ENCODE measurements at places on chromosomes 2 and 18. TPM values are rescaled to one million over a fixed set of nuclear protein-coding genes. Genes with fewer than 3 reads are reported as not detected.

- H3K27me3 ChIP-seq = no peaks in the 10 kb centered on the region
- peaks cover 7% of the 10 kb centered on the region for H3K4me1 ChIP-seq
- H3K27ac ChIP-seq = no peak overlapping the region
- H3K36me3 ChIP-seq = no peaks in the 10 kb centered on the region
- H3K4me3 ChIP-seq = no peak overlapping the region
These were observed 24.5 kb upstream of the MMADHC start for GRCh38 chr2:149612122-149612521.

Gene TSGA10
- total RNA-seq = 8.4 TPM

Gene L3MBTL4
- total RNA-seq = 3.4 TPM

Gene TLX2
- total RNA-seq = 1.6 TPM

Data from sigmoid colon (tissue), 7 donors.